T-helper 17 cell (primary cell): ENCODE measurements at places on chromosomes 3 and 15. TPM values are rescaled to one million over a fixed set of nuclear protein-coding genes. Genes with fewer than 3 reads are reported as not detected.

The CISH gene
- 63.4 TPM for total RNA-seq

The ADAMTS9 gene
- not detected for total RNA-seq

The SEMA5B gene
- total RNA-seq = not detected

The P2RY1 gene
- total RNA-seq = 0.22 TPM

The TTLL13 gene
- not detected for total RNA-seq

The ADAMTS7 gene
- not detected for total RNA-seq

The TMC3 gene
- not detected for total RNA-seq

- DNase-seq = no peak
- H3K36me3 ChIP-seq = peaks cover 3% of the 10 kb centered on the region
- H3K4me1 ChIP-seq = peaks cover 3% of the 10 kb centered on the region
- H3K27me3 ChIP-seq = no peaks in the 10 kb centered on the region
- no peak overlapping the region for H3K27ac ChIP-seq
- no peak overlapping the region for H3K4me3 ChIP-seq
Observed at GRCh38 chr3:196013587-196014487, 68.1 kb downstream of the TFRC start.

- no peak overlapping the region for H3K4me3 ChIP-seq
- H3K27me3 ChIP-seq = no peaks in the 10 kb centered on the region
- peaks cover 2% of the 10 kb centered on the region for H3K4me1 ChIP-seq
- no peak for DNase-seq
- no peak overlapping the region for H3K27ac ChIP-seq
- no peaks in the 10 kb centered on the region for H3K36me3 ChIP-seq
Observed at GRCh38 chr3:69212411-69213160, 90.2 kb upstream of the LMOD3 start.

DNA sequence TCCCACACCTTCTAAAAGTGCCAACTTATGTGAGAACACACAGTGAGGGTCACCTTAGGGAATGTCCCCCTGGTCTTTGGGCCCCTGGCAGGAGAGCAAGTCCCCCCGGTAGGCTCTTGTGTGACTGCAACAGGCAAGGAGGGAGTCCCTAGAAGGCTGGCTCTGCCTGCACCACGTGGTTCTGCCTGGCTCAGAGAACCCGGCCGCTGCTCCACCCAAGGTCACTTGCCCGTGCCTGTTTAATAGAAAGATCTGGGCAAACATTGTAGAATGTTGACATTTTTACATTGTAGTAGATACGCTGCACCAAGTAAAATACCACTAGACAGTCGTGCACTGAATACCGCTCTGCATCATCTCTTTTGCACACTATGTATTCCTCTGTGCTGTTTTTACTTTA lies 21.9 kb downstream of the GABRA5 start:
- no peaks in the 10 kb centered on the region for H3K36me3 ChIP-seq
- no peak for DNase-seq
- peaks cover 4% of the 10 kb centered on the region for H3K4me1 ChIP-seq
- H3K27me3 ChIP-seq = peaks cover 5% of the 10 kb centered on the region

GRCh38 chr15:41561777-41562145 lies 2.7 kb downstream of the TYRO3 start:
- peaks cover 5% of the 10 kb centered on the region for H3K27me3 ChIP-seq
- DNase-seq = no peak
- peaks cover 3% of the 10 kb centered on the region for H3K36me3 ChIP-seq
- no peak overlapping the region for H3K27ac ChIP-seq

DNA sequence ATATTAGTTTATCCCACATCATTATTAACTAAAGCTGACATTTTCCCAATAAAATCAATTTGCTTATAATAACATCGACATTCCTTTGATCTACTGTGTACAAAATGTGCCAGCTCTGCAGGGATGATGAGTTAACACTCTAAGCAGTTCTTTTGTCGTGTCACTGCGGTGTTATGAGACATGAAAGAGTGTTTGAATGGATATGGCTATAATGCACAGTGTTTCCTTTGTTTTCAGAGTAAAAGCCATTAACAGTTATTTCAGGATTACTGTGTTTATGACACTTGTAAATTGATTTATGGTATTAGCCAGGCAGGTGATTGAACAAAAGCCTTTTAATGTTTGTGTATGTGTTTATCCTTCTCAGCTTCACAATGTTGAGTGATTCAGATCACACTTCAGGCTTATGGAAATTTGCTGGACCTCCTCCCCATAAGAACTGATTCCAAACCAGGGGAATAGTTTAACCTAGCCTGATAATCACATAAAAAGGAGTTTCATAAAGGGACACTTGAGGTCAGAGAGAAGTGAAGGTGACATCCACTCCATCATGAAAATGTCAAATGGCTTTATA lies 115.7 kb downstream of the CHL1 start:
- no peak for DNase-seq
- H3K4me3 ChIP-seq = no peak overlapping the region
- H3K4me1 ChIP-seq = no peaks in the 10 kb centered on the region

GRCh38 chr15:25609371-25609770 lies 170.5 kb upstream of the UBE3A start:
- H3K36me3 ChIP-seq = no peaks in the 10 kb centered on the region
- no peak for DNase-seq
- no peak overlapping the region for H3K4me3 ChIP-seq
- H3K27ac ChIP-seq = no peak overlapping the region
- no peaks in the 10 kb centered on the region for H3K4me1 ChIP-seq

GRCh38 chr15:38227941-38228340 lies 24.7 kb upstream of the SPRED1 start:
- H3K27ac ChIP-seq = no peak overlapping the region
- no peak for DNase-seq
- no peaks in the 10 kb centered on the region for H3K4me1 ChIP-seq
- H3K4me3 ChIP-seq = no peak overlapping the region
- peaks cover 16% of the 10 kb centered on the region for H3K27me3 ChIP-seq

DNA sequence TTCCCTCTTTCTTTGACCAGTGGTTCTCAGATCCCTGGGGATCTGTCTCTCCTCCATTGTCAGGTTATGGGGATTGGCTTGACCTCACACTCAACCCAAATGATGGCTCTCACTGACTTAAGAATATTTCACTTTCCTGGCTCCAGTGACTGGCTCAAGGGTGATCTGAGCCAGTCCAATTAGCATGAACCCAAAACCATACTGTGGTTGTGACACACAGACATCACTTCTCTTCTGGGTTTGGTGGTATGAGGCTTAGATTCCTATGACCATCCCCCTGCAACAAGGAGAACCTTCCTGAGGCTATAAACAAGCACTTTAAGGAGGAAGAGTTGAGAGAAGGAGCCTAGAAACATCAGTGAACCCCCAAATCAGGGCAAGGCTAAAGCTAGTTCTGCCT lies 85.8 kb downstream of the KCNAB1 start:
- peaks cover 7% of the 10 kb centered on the region for H3K4me1 ChIP-seq
- H3K27me3 ChIP-seq = peaks cover 64% of the 10 kb centered on the region
- DNase-seq = no peak
- peaks cover 8% of the 10 kb centered on the region for H3K36me3 ChIP-seq
- H3K27ac ChIP-seq = no peak overlapping the region
- no peak overlapping the region for H3K4me3 ChIP-seq

- peaks cover 16% of the 10 kb centered on the region for H3K4me1 ChIP-seq
- H3K4me3 ChIP-seq = no peak overlapping the region
- H3K27ac ChIP-seq = peak overlapping the region; percentile 85
- H3K27me3 ChIP-seq = no peaks in the 10 kb centered on the region
- peaks cover 2% of the 10 kb centered on the region for H3K36me3 ChIP-seq
- no peak for DNase-seq
Observed at GRCh38 chr3:47444103-47444502, 31.6 kb downstream of the SCAP start.

GRCh38 chr15:62593681-62594399 lies 428.8 kb upstream of the C2CD4B start:
- DNase-seq = no peak
- H3K27me3 ChIP-seq = peaks cover 72% of the 10 kb centered on the region
- H3K4me1 ChIP-seq = no peaks in the 10 kb centered on the region
- no peak overlapping the region for H3K27ac ChIP-seq
- H3K36me3 ChIP-seq = peaks cover 2% of the 10 kb centered on the region
- H3K4me3 ChIP-seq = no peak overlapping the region

DNA sequence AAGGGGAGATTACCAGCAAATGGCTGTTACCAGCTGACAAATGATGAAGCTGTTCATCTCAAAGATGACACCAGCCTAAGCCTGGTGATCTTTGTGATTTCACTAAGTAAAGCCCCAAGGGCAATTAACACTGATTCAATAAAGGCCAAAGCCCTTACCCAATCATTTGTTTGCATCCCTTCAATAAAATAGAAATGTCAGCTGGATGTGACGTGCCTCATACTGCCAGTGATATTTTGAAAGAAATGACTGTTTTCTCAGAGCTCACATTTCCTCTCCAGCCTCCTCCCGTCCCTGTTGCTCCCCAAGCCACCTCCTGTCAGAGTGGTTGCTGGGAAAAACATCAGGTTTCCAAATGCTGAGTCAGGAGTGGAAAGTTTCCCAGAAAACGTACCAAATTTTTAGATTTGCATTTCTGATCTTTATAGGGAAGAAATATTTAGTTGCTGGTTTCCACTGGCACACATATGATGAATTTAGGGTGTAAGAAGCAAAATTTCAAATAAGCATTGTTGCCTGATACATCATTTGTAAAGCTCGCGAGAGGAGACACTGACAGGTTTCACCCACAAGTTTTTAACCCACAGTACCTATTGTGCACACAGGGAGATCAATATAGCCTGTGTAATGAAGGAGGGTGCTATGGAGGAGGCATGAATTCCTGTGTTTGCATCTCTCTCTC lies 21.0 kb downstream of the C2CD4A start:
- no peaks in the 10 kb centered on the region for H3K36me3 ChIP-seq
- no peak overlapping the region for H3K4me3 ChIP-seq
- H3K27ac ChIP-seq = no peak overlapping the region
- DNase-seq = no peak
- peaks cover 7% of the 10 kb centered on the region for H3K4me1 ChIP-seq

GRCh38 chr15:34594361-34594760 lies 10.9 kb upstream of the GOLGA8B start:
- no peak for DNase-seq
- no peak overlapping the region for H3K27ac ChIP-seq
- H3K27me3 ChIP-seq = peaks cover 23% of the 10 kb centered on the region
- H3K36me3 ChIP-seq = peaks cover 3% of the 10 kb centered on the region
- peaks cover 4% of the 10 kb centered on the region for H3K4me1 ChIP-seq

GRCh38 chr3:24678421-24678865 lies 183.8 kb upstream of the THRB start:
- DNase-seq = no peak
- H3K27ac ChIP-seq = no peak overlapping the region
- peak overlapping the region; percentile 19 for H3K4me3 ChIP-seq

DNA sequence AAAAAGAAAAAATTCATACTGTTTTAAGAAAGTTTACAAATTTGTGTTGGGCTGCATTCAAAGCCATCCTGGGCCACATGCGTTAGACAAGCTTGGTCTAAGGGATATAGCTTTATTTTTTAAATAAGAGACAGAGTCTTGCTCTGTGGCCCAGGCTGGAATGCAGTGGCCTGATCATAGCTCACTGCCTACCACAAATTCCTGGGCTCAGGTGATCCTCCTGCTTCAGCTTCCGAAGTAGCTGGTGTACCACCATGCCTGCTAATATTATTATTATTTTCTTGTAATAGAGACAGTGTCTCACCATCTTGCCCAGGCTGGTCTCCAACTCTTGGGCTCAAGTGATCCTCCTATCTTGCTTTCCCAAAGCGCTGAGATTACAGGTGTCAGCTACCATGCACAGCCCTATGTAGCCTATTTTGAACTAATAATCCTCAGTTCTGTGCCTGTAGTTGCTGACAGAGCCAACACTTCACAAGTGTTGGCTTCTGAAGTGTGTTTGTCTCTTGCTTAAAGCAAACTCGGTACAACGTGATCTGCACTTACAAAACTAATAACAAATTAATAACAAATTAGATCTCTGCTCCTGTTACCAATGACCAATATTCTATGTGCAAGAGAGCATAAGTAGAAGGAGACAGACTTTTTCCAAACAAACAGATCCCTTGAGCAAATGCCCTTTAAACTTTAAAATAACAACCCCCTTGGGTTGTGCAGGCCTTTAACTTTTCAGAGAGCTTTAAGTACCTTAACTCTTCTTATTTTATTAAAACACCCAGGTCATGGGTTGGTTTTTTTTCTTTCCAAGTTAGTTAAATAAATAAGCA lies 135.2 kb downstream of the VGLL4 start:
- peak overlapping the region; percentile 19 for H3K27ac ChIP-seq
- H3K4me1 ChIP-seq = peaks cover 2% of the 10 kb centered on the region
- no peak overlapping the region for H3K4me3 ChIP-seq
- peaks cover 3% of the 10 kb centered on the region for H3K36me3 ChIP-seq

DNA sequence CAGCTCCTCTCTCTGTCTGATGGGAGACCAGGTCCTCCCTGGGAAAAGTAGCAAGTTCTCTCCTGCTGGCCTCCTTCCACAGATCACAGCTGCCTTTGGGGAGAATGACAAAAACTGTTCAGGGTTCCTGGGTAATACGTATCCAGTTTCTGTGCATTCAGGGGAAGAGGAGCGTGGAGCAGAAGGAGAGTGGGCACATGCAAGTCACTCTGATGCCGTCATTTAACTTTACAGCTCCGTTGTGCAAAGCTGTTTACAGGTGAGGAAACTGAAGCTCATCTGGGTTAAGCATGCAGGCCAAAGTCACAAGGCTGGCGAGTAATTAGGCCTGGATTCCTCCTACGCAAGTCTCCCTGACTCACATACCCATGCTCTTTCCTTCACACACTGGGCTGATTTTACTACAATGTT lies 7.5 kb upstream of the TM4SF1 start:
- no peaks in the 10 kb centered on the region for H3K36me3 ChIP-seq
- H3K4me3 ChIP-seq = no peak overlapping the region
- DNase-seq = no peak
- peaks cover 2% of the 10 kb centered on the region for H3K4me1 ChIP-seq

DNA sequence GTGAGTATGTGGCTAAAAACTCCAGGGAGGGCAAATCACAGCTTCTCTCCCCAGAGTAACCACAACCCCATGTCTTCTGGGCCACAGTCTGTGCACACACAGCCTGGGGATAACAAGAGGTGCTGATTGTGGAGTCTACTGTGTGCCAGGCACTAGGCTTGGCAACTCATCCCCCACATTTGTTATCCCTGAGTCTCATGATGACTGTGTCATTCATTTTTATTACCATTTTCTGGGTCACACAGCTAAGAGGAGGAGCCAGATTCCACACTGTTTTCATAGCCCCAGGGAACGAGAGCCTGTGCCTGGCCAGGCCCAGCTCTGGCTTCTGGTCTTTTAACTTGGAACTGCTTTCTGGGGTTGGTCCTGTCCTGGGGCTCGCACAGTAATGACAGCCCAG lies 34.5 kb downstream of the ESYT3 start:
- DNase-seq = no peak
- peaks cover 23% of the 10 kb centered on the region for H3K27me3 ChIP-seq
- no peaks in the 10 kb centered on the region for H3K36me3 ChIP-seq
